ENCODE measurements at places on chromosomes 13 and 19.

GRCh38 chr13:107865643-107866031, 349.7 kb downstream of the LIG4 start:
- DNase-seq = no peak

DNA sequence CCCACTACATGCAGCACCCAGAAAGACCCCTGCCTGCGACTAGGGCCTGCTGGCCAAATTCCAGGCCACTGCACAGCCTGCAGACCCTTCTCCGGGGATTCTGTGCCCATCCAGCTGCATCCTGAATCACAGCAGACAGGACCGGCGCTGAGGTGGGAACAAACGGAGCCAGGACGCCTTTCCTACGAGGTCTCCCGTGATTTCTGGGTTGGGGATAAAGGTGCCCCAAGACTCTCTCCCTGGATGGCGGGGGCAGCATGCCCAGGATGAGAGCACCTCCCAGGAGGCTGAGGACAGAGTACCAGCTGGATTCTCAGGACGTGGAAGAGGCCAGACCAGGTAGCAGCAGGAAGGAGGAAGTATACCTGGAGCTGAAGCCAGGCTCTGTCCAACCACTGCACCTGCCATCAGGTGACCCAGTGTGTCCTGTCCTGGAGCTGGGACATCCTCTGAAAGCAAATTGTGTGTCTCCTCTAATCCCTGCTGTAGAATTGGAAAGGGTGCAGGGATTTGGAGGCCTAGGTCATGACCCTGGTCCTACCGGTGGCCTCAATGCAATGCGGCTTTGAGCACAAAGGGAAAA, 3.4 kb upstream of the FUT5 start:
- no peak for DNase-seq

DNA sequence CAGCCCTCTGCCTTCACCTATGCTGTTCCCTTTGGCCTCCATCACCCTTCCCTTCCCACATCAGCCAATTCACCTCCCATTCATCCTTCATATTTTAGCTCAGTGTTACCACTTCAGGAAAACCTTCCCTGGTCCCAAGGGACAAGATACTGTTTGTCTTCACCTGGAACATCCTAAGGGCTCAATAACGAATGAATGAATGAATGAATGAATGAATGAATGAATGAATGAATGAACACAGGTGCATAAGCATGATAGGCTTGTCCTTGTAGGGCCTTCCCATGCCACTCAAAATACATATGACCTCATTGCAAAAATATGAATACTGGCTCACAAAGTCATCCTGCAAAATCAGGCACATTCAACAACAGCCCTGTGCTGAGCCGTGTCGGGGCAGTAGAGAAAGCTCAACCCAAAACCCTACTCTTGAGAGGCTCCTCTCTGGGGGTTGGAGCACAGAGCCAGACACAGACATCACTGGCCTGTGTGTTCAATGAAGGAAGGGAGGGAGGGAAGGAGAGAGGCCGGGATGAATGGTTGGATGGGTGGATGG, 33.7 kb upstream of the TPM4 start:
- DNase-seq = no peak

DNA sequence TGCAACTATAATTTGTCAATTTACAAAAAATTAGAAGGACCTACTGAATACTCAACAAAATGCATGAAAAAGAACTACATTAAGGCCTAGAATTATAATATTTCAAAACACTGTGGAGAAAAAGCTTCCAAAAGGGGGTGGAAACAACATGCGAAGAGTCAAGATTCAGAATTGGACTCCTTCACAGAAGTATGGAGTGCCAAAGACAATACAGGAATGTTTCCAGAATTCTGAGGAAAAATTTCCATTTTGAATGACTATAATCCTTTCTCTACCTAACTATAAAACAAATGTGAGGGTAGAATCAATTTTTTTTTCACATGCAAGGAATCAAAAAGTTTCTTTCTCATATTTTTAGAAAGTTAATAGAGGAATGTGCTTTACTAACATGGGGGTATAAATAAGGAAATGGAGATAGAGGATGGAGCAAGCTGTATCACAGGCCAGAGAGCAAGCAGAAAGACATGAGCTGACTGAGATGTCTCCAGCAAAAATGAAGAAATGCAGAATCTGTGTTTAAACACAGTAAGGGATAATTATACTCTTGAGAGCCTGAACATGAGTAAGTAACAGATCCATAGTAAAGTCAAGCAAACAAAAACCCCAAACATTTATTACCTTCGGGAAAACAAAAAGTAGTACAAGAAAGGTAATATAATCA, 39.5 kb upstream of the SMAD9 start:
- DNase-seq = no peak

GRCh38 chr19:30481063-30481462, 108.9 kb downstream of the ZNF536 start:
- no peak for DNase-seq

GRCh38 chr13:35501661-35502235, 25.3 kb upstream of the MAB21L1 start:
- DNase-seq = no peak

DNA sequence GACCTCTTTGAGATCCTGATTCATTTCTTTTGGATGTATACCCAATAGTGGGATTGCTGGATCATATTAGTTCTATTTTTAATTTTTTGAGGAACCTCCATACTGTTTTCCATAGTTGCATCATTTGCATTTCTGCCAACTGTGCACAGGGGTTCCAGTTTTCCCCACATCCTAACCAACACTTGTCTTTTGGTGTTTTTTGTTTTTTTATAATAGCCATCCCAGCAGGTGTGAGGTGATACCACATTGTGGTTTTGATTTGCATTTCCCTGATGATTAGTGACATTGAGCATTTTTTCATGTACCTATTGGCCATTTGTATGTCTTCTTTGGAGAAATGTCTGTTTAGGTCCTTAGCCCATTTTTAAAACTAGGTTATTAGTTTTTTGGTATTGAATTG, 18.8 kb upstream of the GPR183 start:
- DNase-seq = no peak

- DNase-seq = no peak
Observed at GRCh38 chr13:33355201-33355895, 69.8 kb upstream of the STARD13 start.
